Activated T-helper 1 cell treated with anti-CD3 and anti-CD28 coated beads, Interleukin-12 subunit alpha, Interleukin-12 subunit beta, Interleukin-2, Interleukin-4 antibody, amounts not matched to agents 30 ng/mL and 10 ng/mL and 1 ng/mL, durations not matched to agents 14 hours and 24 hours and 36 hours (primary cell): ENCODE measurements at places on chromosomes 7 and 10.
A peak's percentile ranks its signal among the peaks of the same experiment; 100 is the strongest.

DNA sequence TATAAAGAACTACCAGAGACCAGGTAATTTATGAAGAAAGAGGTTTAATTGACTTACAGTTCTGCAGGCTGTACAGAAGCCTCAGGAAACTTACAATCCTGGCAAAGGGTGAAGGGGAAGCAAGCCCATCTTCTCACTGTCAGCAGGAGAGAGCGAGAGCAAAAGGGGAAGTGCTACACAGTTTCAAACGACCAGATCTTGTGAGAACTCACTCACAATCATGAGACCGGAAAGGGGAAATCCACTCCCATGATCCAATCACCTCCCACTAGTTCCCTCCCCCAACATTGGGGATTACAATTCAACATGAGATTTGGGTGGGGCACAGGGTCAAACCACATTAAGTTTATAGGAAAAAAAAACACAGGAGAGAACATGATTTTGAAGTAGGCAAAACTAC is 222.1 kb upstream of the SHH start:
- H3K36me3 ChIP-seq, result no peaks in the 10 kb centered on the region
- DNase-seq, result no peak
- no peaks in the 10 kb centered on the region for H3K27me3 ChIP-seq

DNA sequence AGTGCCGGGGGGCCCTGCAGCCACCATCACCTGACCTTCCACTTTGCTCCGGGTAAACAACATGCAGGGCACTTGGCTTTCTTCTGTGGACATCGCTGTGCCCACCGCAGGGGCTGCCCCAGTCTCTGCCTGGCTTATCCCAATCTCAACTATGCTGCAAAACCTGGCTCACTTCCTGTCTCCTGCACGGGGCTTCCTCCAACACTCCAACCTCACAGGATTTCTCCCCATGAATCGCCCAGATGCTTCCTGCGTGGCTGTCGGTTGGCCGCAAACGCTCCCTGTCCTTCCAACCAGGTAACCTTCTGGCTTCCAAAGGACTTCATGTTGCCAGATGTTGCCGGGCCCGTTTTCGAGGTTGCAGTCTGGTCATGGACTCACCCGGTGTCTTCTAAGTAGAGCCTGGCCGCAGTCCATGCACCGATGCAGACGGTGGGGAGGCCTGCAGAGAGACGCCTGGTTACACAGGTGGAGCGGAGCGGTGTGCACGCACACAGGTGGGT is 109.0 kb downstream of the VIPR2 start:
- peaks cover 16% of the 10 kb centered on the region for H3K27me3 ChIP-seq
- no peaks in the 10 kb centered on the region for H3K36me3 ChIP-seq
- H3K4me1 ChIP-seq, result no peaks in the 10 kb centered on the region
- no peak overlapping the region for H3K27ac ChIP-seq
- no peak for DNase-seq

- H3K27me3 ChIP-seq, result no peaks in the 10 kb centered on the region
- H3K4me1 ChIP-seq, result peaks cover 65% of the 10 kb centered on the region
- H3K4me3 ChIP-seq, result peak overlapping the region; percentile 34
- H3K36me3 ChIP-seq, result peaks cover 82% of the 10 kb centered on the region
Measured at GRCh38 chr10:110512461-110513187, 14.9 kb downstream of the DUSP5 start.

- DNase-seq, result no peak
- peaks cover 3% of the 10 kb centered on the region for H3K27me3 ChIP-seq
- H3K4me1 ChIP-seq, result no peaks in the 10 kb centered on the region
Measured at GRCh38 chr10:96448021-96448457, 65.7 kb downstream of the TLL2 start.

- no peaks in the 10 kb centered on the region for H3K36me3 ChIP-seq
- H3K27ac ChIP-seq, result no peak overlapping the region
- H3K27me3 ChIP-seq, result peaks cover 11% of the 10 kb centered on the region
- H3K4me3 ChIP-seq, result no peak overlapping the region
- DNase-seq, result no peak
Measured at GRCh38 chr7:127504715-127505114, 80.7 kb downstream of the GCC1 start.

- H3K4me1 ChIP-seq, result no peaks in the 10 kb centered on the region
- no peak overlapping the region for H3K4me3 ChIP-seq
- no peak for DNase-seq
Measured at GRCh38 chr7:153084278-153084677, 324.7 kb downstream of the ACTR3B start.

- H3K4me1 ChIP-seq, result no peaks in the 10 kb centered on the region
- H3K27me3 ChIP-seq, result peaks cover 4% of the 10 kb centered on the region
- H3K4me3 ChIP-seq, result no peak overlapping the region
- DNase-seq, result no peak
- no peaks in the 10 kb centered on the region for H3K36me3 ChIP-seq
Measured at GRCh38 chr10:103836861-103837260, 18.5 kb downstream of the SH3PXD2A start.

DNA sequence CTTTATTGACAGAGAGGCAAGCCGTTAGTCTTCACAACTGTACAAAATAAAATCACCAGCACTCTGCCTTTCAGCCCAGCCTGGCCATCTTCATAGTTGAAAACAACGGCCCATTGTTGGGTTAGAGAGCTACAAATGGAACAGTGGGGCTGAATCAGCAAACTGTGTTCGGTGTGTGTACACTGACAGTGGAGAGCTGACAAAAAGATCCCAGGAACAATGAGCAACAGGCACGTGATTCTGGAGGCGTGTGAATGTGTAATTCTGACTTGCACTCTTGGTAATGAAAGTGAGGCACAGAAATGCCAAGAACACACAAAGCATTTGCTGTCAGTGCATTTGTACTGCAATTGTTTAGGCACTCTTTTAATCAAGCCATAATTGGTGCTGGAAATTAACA is 303.7 kb downstream of the WDR11 start:
- H3K36me3 ChIP-seq, result no peaks in the 10 kb centered on the region
- no peak overlapping the region for H3K27ac ChIP-seq
- no peak overlapping the region for H3K4me3 ChIP-seq
- H3K4me1 ChIP-seq, result no peaks in the 10 kb centered on the region
- no peak for DNase-seq

GRCh38 chr7:155482511-155483183 is 24.7 kb downstream of the EN2 start:
- H3K4me3 ChIP-seq, result peak overlapping the region; percentile 42
- peak overlapping the region; percentile 44 for H3K27ac ChIP-seq
- peaks cover 22% of the 10 kb centered on the region for H3K27me3 ChIP-seq
- peaks cover 3% of the 10 kb centered on the region for H3K4me1 ChIP-seq
- DNase-seq, result no peak

DNA sequence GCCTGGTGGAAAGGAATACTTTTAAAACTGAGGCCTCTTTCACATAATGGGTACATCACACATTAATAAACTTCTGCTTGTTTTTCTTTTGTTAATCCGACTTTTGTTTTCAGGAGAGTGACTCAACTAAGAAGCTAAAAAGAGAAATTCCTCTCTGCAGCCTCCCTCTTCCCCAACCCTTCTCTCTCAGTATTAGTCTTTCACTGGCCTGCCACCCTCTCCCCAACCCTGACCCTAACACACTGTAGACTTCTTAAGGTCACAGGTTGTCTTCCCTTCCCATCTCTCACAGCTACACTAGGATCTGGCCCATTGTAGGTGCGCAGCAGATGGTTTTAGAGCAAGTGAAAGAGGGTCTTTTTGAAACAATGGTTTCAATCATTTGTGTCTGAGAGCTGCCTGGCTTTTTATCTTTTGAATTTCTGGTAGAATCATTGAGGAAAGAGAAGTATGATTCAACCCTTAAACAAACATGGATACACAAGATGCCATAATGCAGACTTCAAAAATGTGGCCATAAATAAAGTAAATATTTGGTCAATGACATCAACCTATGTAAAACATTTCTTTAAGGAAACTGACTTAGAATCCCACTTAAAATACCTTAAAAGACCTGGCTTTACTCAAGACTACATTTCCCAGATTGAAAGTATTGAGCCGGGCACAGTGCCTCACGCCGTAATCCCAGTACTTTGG is 17.9 kb upstream of the FFAR4 start:
- DNase-seq, result no peak
- H3K4me3 ChIP-seq, result no peak overlapping the region
- H3K36me3 ChIP-seq, result no peaks in the 10 kb centered on the region
- H3K4me1 ChIP-seq, result no peaks in the 10 kb centered on the region

- H3K4me3 ChIP-seq, result peak overlapping the region; percentile 88
- peaks cover 59% of the 10 kb centered on the region for H3K4me1 ChIP-seq
- H3K27me3 ChIP-seq, result peaks cover 7% of the 10 kb centered on the region
- peak overlapping the region; percentile 67 for H3K27ac ChIP-seq
Measured at GRCh38 chr10:130137090-130137448, 878 bp downstream of the GLRX3 start.

DNA sequence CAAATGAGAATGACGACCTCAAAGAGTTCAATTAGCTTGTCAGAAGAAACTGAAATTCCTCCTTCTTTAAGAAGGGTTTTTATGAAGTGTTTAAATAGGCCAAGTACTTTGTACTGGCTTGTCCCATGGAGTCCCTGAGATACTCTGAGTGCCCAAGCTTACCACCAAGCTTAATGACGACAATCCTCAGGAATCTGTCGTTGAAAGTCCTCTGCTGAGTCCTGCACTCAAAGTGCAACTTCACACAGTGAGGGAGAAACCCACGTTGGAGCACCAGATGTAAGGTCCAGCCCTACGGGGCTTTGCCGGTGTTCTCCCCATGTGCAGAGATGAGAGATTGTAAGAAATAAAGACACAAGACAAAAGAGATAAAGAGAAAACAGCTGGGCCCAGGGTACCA is 42.8 kb upstream of the AKR1C2 start:
- H3K27me3 ChIP-seq, result no peaks in the 10 kb centered on the region
- H3K4me1 ChIP-seq, result no peaks in the 10 kb centered on the region
- H3K36me3 ChIP-seq, result no peaks in the 10 kb centered on the region
- H3K4me3 ChIP-seq, result no peak overlapping the region
- no peak for DNase-seq
- H3K27ac ChIP-seq, result no peak overlapping the region

- H3K27me3 ChIP-seq, result peaks cover 8% of the 10 kb centered on the region
- DNase-seq, result peak; percentile 18
Measured at GRCh38 chr10:92747600-92747999, 57.8 kb downstream of the HHEX start.

GRCh38 chr7:78769481-78770101 is 683.9 kb downstream of the MAGI2 start:
- H3K27ac ChIP-seq, result no peak overlapping the region
- H3K36me3 ChIP-seq, result no peaks in the 10 kb centered on the region
- DNase-seq, result no peak
- no peaks in the 10 kb centered on the region for H3K4me1 ChIP-seq

DNA sequence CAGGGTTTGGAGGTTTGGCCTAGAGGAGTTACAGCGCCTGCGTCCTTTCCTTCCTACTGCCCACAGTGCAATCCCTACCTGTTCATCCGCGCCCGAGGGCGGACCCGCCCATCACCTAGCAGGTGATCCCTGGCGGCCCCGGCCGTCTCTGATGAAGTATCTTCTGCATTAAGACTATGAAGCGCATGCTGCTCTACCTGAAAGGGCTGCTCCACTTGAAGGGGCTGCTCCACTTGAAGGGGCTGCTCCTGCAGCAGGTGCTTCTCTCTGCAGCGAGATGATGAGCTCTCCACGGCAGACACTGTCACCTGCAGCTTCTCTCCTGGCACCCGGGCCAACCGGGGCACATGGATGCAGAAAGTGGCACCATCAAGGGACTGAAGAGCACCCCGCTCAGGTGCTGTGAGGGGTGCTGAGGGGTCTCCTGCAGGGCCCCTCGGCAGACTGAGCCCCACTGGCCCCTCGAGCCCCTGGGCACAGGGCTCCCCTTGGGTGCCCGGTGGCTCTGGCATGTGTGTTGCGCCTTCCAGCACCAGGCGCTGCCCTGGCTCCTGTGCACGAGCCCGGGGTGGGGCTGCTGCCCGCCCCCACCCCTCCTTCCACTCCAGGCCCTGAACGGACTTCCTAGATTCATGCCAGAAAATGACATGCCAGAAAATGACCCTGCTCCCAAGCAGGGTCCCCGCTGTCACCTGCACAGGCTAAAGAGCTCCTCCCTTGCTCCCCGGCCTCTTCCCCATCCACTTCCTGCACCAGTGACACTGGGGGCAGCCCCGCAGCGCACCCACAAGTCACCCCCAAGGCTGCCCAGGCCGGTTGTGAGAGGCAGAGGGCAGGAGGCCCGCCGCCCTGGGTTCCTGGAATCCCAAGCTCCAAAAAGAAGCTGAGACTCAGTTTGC is 29.4 kb downstream of the WDR86 start:
- H3K4me3 ChIP-seq, result no peak overlapping the region
- H3K27me3 ChIP-seq, result peaks cover 28% of the 10 kb centered on the region
- no peak overlapping the region for H3K27ac ChIP-seq
- H3K4me1 ChIP-seq, result no peaks in the 10 kb centered on the region
- H3K36me3 ChIP-seq, result peaks cover 16% of the 10 kb centered on the region

GRCh38 chr7:105439174-105439893 is 50.6 kb upstream of the SRPK2 start:
- no peak overlapping the region for H3K4me3 ChIP-seq
- no peaks in the 10 kb centered on the region for H3K27me3 ChIP-seq
- no peak overlapping the region for H3K27ac ChIP-seq
- no peaks in the 10 kb centered on the region for H3K36me3 ChIP-seq

- H3K27me3 ChIP-seq, result peaks cover 18% of the 10 kb centered on the region
- no peak overlapping the region for H3K27ac ChIP-seq
- peaks cover 5% of the 10 kb centered on the region for H3K4me1 ChIP-seq
- H3K4me3 ChIP-seq, result no peak overlapping the region
- no peak for DNase-seq
- H3K36me3 ChIP-seq, result no peaks in the 10 kb centered on the region
Measured at GRCh38 chr7:43454936-43455518, 127.9 kb upstream of the STK17A start.

GRCh38 chr7:156963472-156963871 is 14.0 kb downstream of the NOM1 start:
- H3K4me3 ChIP-seq, result no peak overlapping the region
- no peaks in the 10 kb centered on the region for H3K4me1 ChIP-seq

DNA sequence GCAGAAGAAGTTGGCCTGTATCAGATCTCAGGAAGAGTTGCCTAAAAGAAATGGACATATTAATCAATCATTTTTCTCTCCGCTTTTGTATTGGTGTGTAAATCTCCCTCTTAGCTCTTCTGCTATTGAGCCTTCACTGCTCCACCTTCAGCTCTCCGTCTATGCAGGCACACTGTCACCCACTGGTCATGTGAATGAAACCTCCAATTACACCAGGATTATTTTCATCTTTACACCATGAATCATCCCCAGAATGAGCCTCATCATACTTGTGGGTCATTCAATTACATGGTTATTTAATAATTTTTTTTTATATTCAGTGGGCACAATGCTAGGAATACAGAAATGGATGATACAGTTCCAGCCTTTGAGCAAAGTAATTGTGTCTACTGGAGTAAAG is 92.6 kb downstream of the LRRC4 start:
- no peaks in the 10 kb centered on the region for H3K4me1 ChIP-seq
- no peak for DNase-seq
- H3K36me3 ChIP-seq, result peaks cover 21% of the 10 kb centered on the region
- no peak overlapping the region for H3K4me3 ChIP-seq

DNA sequence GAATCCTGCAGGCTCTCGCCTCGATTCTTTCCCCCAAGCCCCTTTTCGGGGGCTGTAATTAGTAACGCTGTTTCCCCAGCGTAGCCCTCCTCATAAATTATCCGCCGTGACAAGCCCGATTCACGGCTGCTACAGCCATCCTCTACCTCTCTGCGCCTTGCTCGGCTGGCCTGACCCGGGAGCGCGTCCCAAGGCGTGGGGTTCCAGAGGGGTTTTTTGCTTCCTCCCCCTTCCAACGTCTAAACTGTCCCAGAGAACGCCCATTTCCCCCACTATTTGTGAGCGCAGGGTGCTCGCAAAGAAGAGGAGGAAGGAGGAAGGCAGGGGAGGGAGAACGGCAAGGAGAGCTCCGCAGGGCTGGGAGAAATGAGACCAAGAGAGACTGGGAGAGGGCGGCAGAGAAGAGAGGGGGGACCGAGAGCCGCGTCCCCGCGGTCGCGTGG is 880 bp downstream of the HOXA5 start:
- H3K4me3 ChIP-seq, result no peak overlapping the region
- H3K27me3 ChIP-seq, result peaks cover 35% of the 10 kb centered on the region
- no peak overlapping the region for H3K27ac ChIP-seq
- H3K36me3 ChIP-seq, result peaks cover 3% of the 10 kb centered on the region
- DNase-seq, result no peak

- H3K4me1 ChIP-seq, result peaks cover 58% of the 10 kb centered on the region
- peaks cover 4% of the 10 kb centered on the region for H3K27me3 ChIP-seq
Measured at GRCh38 chr7:128406314-128407232, 3.2 kb downstream of the IMPDH1 start.
